Daoy (cell line): ENCODE measurements at places on chromosomes 6 and 20. TPM values are rescaled to one million over a fixed set of nuclear protein-coding genes. Genes with fewer than 3 reads are reported as not detected.
A peak's percentile ranks its signal among the peaks of the same experiment; 100 is the strongest.

GRCh38 chr6:163243083-163243482 is 171.4 kb upstream of the QKI start:
- peak; percentile 49 for DNase-seq

The CLVS2 gene
- total RNA-seq: under 0.01 TPM in 1 of 2 replicates, not detected in the other

The WFDC10B gene
- total RNA-seq: not detected in 2 replicates

DNA sequence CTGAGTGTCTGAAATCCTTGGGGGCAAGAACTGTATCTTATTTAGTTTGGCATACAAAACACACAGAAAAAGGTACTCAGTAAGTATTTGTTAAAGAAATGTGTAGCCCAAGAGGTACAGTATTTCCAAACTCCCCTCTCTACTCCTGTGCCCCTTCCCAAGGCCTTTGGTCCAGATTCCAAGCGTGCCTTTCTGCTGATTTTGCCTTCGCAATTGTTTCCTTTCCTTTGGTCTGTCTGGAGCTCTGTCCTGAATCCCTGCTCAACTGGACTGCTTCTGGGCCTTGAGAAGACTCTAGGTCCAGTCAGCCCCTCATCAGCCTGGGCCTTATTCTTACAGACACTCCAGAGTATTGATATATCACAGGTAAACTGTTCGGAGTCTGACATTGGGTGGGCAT is 122.2 kb upstream of the SYNCRIP start:
- peak; percentile 14 for DNase-seq

GRCh38 chr6:157075549-157076450 is 247.5 kb downstream of the TMEM242 start:
- peak; percentile 37 for DNase-seq

- no peak for DNase-seq
These were observed 260.6 kb downstream of the GMPR start for GRCh38 chr6:16498957-16499356.

- no peak for DNase-seq
These were observed 68.1 kb upstream of the OGFRL1 start for GRCh38 chr6:71220466-71220865.

- peak; percentile 63 for DNase-seq
These were observed 25.6 kb downstream of the GFOD1 start for GRCh38 chr6:13461805-13462204.

The LHFPL5 gene
- total RNA-seq: not detected in 2 replicates

- no peak for DNase-seq
These were observed 58.7 kb downstream of the INSM1 start for GRCh38 chr20:20426655-20426907.

The PFDN4 gene
- 481 and 548 TPM in 2 replicates for total RNA-seq

The SLC22A2 gene
- 0.60 and 1.1 TPM in 2 replicates for total RNA-seq

The ARFGEF3 gene
- total RNA-seq: 2.4 and 3.3 TPM in 2 replicates

DNA sequence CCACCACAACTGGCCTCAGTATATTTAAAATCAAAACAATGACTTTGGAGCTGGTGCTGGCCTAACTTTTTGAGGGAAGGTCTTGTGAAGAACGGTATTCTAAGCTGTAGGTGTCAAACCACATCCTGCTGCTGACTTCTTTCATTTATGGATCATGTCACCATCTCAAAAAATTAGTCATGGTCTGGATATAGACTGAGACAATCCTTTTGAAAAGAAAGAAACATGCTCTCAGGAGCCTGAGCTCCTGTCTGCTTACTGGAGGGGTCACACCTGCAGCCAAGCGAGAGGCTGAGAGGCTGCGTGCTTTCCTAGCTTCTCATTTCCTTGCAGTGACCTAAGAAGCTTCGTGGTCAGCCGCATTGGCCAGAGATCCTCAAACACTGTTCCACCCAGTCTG is 55.2 kb downstream of the TIAM2 start:
- peak; percentile 67 for DNase-seq

GRCh38 chr20:23396950-23397627 is 24.2 kb downstream of the NAPB start:
- DNase-seq: no peak

DNA sequence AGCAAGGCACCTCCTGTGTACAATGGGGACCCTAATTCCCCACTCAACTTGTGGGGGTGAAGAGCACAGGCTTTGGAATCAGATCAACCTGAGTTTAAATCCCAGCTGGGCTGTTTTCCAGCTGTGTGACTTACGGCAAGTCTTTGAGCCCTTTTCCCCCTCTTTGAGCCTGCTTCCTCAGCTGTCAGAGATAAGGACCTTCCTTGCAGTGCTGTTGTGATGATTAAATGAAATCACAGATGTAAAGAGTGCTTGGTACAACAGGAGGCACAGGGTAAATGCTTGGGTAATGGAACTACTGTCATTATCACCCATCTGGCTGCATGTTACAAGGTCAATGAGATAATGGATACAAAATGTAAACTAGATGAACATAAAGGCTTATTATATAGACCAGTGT is 3.2 kb downstream of the SNX21 start:
- DNase-seq: no peak

The SMIM29 gene
- total RNA-seq: 53.3 and 58.3 TPM in 2 replicates

DNA sequence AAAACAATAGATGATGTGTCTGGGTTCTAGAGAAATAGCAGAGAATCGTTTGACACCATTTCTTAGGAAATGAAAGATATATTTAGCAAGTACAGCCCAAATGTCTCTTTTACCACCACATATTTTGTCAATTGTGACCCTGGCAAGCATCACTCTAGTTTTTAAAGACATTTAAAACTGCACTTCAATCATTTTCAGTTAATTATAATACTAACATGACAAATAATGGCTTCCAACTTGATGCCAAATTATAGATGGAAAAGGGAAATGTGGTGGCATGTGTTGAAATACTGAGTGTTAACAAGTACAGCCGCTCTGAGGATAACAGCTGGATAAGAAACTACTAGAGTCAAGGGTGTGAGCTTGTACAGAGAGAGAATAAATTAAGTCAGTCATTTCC is 648.9 kb downstream of the FRK start:
- DNase-seq: no peak

GRCh38 chr6:19587238-19587942 is 249.8 kb upstream of the ID4 start:
- no peak for DNase-seq

DNA sequence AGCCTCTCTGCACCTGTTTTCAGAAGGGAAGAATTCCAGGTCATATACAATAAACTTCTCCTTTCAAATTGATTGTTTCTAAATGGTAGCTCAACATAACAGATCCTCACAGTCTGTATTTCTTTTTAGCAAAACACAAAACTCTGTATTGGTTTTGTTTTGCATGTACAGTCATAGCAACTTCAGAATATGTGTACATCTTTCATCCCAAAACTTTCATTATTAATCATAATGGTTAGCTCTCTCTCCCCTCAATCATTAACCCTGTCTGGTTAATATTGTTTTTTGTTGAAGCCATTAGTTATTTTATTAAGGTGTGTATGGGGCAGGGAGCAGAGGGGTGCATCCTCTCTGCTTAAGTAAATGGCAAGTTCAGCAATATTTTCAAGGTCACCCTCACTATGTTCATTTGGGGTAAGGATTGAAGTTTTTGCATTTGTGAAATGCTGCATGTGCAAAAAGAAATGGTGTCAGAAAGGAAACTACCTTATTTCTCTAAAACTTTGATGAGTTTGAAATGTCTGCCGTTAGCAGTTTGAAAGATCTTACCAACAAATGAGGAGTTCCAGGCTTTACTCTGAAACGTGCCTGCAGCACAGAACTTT is 136.8 kb upstream of the BTBD3 start:
- no peak for DNase-seq
